ENCODE measurements at places on chromosomes 4 and X. TPM values are rescaled to one million over a fixed set of nuclear protein-coding genes. Genes with fewer than 3 reads are reported as not detected.
A peak's percentile ranks its signal among the peaks of the same experiment; 100 is the strongest.

DNA sequence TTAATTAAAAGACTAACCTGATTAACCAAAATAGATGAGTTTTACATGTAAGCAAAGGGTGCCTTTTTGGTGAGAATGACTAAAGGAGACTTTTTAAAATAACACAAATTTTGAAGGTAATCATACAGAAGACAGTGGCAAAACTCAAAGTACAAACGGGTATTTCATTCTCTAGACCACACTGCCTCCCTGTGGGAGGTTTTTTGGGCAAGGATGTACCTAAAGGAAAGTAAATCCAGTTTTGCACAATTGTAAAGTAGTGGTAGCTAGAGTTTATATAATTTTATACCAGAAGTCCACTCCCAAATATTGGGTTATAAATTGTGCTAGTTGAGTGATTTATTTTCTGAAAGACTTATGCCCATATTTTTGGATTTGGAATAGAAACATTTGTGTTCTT is 201.0 kb downstream of the PAPSS1 start:
- no peak overlapping the region for H3K4me3 ChIP-seq
- H3K36me3 ChIP-seq, result no peaks in the 10 kb centered on the region
- no peaks in the 10 kb centered on the region for H3K4me1 ChIP-seq
- no peaks in the 10 kb centered on the region for H3K27me3 ChIP-seq
- no peak overlapping the region for H3K27ac ChIP-seq

GRCh38 chr4:41456559-41457101 is 81.3 kb upstream of the LIMCH1 start:
- H3K4me3 ChIP-seq, result no peak overlapping the region
- DNase-seq, result no peak
- no peaks in the 10 kb centered on the region for H3K36me3 ChIP-seq
- H3K4me1 ChIP-seq, result no peaks in the 10 kb centered on the region
- no peak overlapping the region for H3K27ac ChIP-seq

DNA sequence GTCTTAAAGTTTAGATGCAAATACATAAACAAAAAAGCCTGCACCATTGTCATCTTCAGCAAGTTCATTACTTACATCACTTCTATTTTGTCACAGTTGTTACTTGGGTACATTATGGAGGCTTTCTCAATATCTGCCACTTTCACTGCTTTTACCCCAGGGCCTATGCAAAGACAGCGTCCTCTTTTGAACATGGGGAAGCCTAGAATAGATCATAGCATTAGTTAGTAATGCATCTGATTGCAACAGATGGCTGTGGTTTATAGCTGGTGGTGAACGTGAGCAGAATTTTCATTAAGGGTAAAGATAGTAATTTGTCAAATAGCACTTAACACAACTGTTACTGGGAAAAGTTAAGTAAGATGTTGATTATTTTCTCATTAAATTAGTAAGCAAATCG is 729 bp downstream of the CXCL11 start:
- no peak overlapping the region for H3K4me3 ChIP-seq
- H3K27me3 ChIP-seq, result peaks cover 18% of the 10 kb centered on the region
- peaks cover 3% of the 10 kb centered on the region for H3K36me3 ChIP-seq
- H3K27ac ChIP-seq, result no peak overlapping the region

DNA sequence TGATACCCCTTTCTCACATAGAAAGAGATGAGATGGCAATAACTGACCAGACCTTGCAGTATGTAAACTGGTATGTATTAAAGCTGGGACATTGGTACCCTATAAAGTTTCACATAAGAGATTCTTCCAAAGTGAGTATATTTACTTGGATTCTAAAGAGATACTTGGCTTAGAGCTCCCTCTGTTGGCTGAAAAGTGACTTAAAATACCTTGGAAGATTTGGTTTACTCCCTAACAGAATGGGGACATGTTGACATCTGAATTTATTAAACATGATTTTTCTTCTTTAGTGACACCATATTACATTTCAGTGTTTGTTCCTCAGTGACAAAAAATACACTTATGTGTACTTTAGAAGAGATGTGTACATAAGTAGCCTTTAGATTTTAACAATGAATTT is 47.9 kb upstream of the RGN start:
- H3K27me3 ChIP-seq, result no peaks in the 10 kb centered on the region
- no peak for DNase-seq
- H3K4me1 ChIP-seq, result no peaks in the 10 kb centered on the region
- no peak overlapping the region for H3K27ac ChIP-seq
- no peaks in the 10 kb centered on the region for H3K36me3 ChIP-seq
- H3K4me3 ChIP-seq, result no peak overlapping the region

GRCh38 chr4:113657586-113658233 is 103.8 kb downstream of the CAMK2D start:
- H3K4me1 ChIP-seq, result peaks cover 7% of the 10 kb centered on the region
- no peaks in the 10 kb centered on the region for H3K27me3 ChIP-seq
- H3K36me3 ChIP-seq, result peaks cover 30% of the 10 kb centered on the region
- no peak overlapping the region for H3K27ac ChIP-seq
- no peak overlapping the region for H3K4me3 ChIP-seq

DNA sequence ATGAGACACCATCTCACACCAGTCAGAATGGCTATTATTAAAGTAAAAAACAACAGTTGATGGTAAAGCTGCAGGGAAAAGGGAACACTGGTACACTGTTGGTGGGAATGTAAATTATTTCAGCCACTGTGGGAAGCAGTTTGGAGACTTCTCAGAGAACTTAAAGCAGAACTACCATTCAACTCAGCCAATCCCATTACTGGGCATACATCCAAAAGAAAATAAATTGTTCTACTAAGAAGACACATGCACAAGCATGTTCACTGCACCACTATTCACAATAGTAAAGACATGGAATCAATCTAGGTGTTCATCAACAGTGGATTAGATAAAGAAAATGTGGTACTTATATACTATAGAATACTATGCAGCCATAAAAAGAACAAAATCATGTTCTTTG is 135.0 kb downstream of the REELD1 start:
- H3K4me1 ChIP-seq, result peaks cover 9% of the 10 kb centered on the region
- no peak for DNase-seq
- no peaks in the 10 kb centered on the region for H3K27me3 ChIP-seq
- H3K4me3 ChIP-seq, result peak overlapping the region; percentile 36
- no peak overlapping the region for H3K27ac ChIP-seq

DNA sequence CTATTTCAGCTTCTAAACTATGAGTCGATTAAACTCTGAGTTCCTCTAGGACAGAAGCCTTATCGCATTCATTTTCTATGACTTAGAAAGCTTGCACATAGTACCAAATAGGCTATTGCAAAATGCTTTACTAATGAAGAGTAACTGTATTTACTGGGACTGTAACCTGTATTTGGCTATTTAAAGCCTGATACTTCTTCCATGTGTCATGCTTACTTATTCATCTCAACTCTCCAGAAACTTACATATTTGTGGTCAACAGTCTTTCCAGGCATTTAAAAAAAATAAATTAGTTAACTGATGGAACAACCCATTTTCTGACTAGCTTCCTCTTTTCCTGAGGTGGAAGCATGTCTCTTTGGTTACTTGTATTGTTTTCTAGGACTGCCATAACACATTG is 467.9 kb downstream of the PCDH11X start:
- H3K36me3 ChIP-seq, result no peaks in the 10 kb centered on the region
- no peak overlapping the region for H3K27ac ChIP-seq
- no peaks in the 10 kb centered on the region for H3K4me1 ChIP-seq
- DNase-seq, result no peak
- no peaks in the 10 kb centered on the region for H3K27me3 ChIP-seq

- H3K4me1 ChIP-seq, result peaks cover 6% of the 10 kb centered on the region
- H3K27ac ChIP-seq, result no peak overlapping the region
- H3K36me3 ChIP-seq, result no peaks in the 10 kb centered on the region
- H3K27me3 ChIP-seq, result no peaks in the 10 kb centered on the region
Observed at GRCh38 chrX:123807835-123808416, 51.9 kb upstream of the XIAP start.

DNA sequence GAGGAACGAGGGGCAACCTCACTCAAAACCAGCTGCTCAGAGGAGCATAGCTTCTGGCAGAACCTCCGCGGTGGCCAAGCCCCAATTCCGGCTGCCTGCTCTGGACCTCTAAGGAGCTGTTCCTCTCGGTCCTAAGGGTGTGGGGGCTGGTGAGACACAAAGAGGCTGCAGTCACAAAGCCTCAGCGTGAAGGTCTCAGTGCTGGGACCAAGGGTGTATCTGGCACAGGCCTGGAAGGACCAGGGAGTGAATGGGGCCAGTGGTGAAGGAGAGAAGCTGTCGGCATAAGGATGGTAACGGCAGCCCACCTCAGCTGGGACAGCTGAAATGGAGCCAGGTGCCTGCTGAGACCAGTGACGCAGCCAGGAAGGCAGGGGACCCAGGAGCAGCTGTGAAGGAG is 5.3 kb downstream of the PDE6B start:
- H3K27me3 ChIP-seq, result no peaks in the 10 kb centered on the region
- H3K36me3 ChIP-seq, result no peaks in the 10 kb centered on the region
- no peak overlapping the region for H3K27ac ChIP-seq
- DNase-seq, result no peak
- H3K4me3 ChIP-seq, result no peak overlapping the region

GRCh38 chrX:108732630-108733321 is 3.6 kb downstream of the IRS4 start:
- H3K36me3 ChIP-seq, result no peaks in the 10 kb centered on the region
- no peak overlapping the region for H3K4me3 ChIP-seq
- no peak for DNase-seq
- H3K4me1 ChIP-seq, result no peaks in the 10 kb centered on the region

- no peaks in the 10 kb centered on the region for H3K36me3 ChIP-seq
- H3K4me1 ChIP-seq, result no peaks in the 10 kb centered on the region
- no peak for DNase-seq
- no peaks in the 10 kb centered on the region for H3K27me3 ChIP-seq
Observed at GRCh38 chr4:132299841-132300240, 849.3 kb upstream of the PCDH10 start.

GRCh38 chrX:11080741-11081305 is 30.3 kb upstream of the HCCS start:
- H3K4me3 ChIP-seq, result no peak overlapping the region
- no peak overlapping the region for H3K27ac ChIP-seq
- no peaks in the 10 kb centered on the region for H3K27me3 ChIP-seq
- H3K4me1 ChIP-seq, result no peaks in the 10 kb centered on the region

GRCh38 chr4:91118597-91118996 is 991.4 kb downstream of the CCSER1 start:
- H3K4me3 ChIP-seq, result no peak overlapping the region
- no peaks in the 10 kb centered on the region for H3K27me3 ChIP-seq
- no peaks in the 10 kb centered on the region for H3K4me1 ChIP-seq
- H3K27ac ChIP-seq, result no peak overlapping the region
- H3K36me3 ChIP-seq, result no peaks in the 10 kb centered on the region

- no peak for DNase-seq
- H3K27me3 ChIP-seq, result no peaks in the 10 kb centered on the region
- H3K4me3 ChIP-seq, result no peak overlapping the region
Observed at GRCh38 chrX:71292669-71293365, 8.7 kb upstream of the ITGB1BP2 start.

GRCh38 chrX:133783274-133783673 is 202.1 kb downstream of the GPC3 start:
- H3K4me1 ChIP-seq, result no peaks in the 10 kb centered on the region
- H3K27ac ChIP-seq, result no peak overlapping the region
- no peak overlapping the region for H3K4me3 ChIP-seq
- peaks cover 2% of the 10 kb centered on the region for H3K27me3 ChIP-seq
- H3K36me3 ChIP-seq, result no peaks in the 10 kb centered on the region

DNA sequence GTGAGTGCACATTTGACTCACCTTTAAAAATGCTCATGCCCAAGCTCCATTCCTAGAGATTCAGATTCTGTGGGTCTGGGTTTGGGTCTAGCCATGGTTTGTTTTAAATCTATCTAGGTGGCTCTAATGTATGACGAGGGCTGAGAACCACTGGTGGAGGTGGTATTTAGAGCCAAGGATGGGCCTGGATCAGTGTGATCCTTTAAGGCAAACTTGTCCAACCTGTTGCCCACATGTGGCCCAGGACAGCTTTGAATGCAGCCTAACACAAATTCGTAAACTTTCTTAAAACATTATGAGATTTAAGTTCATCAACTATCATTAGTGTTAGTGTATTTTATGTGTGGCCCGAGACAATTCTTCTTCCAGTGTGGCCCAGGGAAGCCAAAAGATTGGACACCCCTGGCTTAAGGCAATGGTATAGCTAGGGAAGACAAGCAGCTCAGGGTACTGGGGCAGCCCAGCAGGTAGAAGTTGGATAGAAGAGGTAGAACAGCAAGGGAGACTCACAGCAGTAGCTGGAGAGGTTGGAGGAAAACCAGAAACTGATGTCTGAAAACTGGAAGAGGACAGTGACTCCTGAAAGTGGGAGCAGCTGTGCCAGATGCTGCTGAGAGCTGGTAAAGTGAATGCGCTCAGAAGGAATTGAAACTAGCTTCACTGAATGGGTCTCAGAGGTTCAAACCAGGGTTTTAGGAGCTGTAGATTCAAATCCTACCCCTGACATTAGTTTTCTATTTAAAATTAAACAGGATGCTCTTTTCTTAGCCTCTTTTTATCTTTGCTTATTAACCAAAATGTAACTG is 18.2 kb downstream of the ADD1 start:
- peaks cover 60% of the 10 kb centered on the region for H3K4me1 ChIP-seq
- DNase-seq, result no peak
- peaks cover 33% of the 10 kb centered on the region for H3K36me3 ChIP-seq
- no peak overlapping the region for H3K4me3 ChIP-seq
- H3K27me3 ChIP-seq, result no peaks in the 10 kb centered on the region
- H3K27ac ChIP-seq, result no peak overlapping the region

DNA sequence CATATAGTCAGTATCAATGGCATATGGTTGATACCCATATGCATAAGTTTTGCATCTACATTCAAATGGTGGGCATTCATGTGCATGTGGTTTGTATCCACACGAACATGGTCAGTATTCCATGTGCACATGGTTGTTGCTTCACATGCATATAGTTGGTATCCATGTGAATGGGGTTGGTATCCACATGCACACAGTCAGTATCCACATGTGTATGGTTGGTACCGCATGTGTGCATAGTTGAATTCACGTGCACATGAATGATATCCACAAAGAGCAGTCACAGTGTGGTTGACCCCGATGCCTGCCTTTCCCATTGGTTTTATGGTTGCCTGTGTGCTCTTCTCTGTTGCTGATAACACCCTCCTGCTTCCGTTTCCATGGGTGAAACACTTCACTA is 427.9 kb downstream of the STIM2 start:
- no peak for DNase-seq
- H3K27me3 ChIP-seq, result no peaks in the 10 kb centered on the region
- no peaks in the 10 kb centered on the region for H3K36me3 ChIP-seq
- H3K4me3 ChIP-seq, result no peak overlapping the region
- H3K27ac ChIP-seq, result no peak overlapping the region
- H3K4me1 ChIP-seq, result no peaks in the 10 kb centered on the region

The C1QTNF7 gene
- total RNA-seq, result not detected

The CCDC110 gene
- total RNA-seq, result not detected

The KIT gene
- 0.96 TPM for total RNA-seq

The ZNF674 gene
- 2.8 TPM for total RNA-seq

The STS gene
- total RNA-seq, result 1.5 TPM

The SSX3 gene
- total RNA-seq, result not detected

The RBMXL3 gene
- total RNA-seq, result not detected

The C4orf50 gene
- total RNA-seq, result 0.82 TPM

The S100P gene
- 5.6 TPM for total RNA-seq

The GIMD1 gene
- total RNA-seq, result not detected
